CD8-positive, alpha-beta memory T cell (primary cell): ENCODE measurements at places on chromosomes 5 and 9.

DNA sequence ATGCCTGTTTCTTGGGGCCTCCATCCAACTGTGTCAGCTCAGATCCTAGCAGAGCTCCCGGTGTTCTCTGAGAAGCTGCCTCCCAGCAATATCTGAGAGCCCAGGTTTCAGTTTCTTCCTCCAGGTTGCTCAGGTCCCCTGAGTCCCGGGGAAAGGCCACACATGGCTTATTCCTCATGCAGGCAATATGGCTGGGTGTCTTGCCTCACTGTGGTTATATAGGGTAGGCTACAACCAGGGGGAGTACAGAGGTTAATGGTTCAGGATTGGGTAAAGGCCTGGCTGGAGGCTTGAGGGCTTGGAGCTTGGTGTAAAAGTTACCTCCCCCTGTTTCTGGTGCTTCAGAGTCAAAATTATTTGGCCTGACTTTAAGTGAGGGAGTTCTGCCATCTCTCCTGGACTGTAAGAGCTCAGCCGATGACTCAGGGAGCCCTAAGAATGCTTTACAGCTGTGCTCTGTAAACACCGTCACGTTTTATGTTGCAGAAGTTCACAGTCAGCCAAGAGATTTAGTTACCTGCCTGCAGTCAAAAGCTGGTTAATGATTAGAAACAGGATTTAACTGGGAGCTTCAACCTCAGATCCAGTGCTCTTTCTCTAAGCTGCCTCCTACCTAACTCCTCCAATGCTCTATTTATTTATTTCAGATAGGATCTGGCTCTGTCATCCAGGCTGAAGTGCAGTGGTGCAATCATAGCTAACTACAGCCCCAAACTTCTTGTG, 24.3 kb upstream of the UBAP2 start:
- H3K27ac ChIP-seq: no peak overlapping the region
- no peaks in the 10 kb centered on the region for H3K27me3 ChIP-seq
- H3K4me3 ChIP-seq: no peak overlapping the region
- no peak for DNase-seq
- no peaks in the 10 kb centered on the region for H3K4me1 ChIP-seq

- no peaks in the 10 kb centered on the region for H3K4me1 ChIP-seq
- H3K27me3 ChIP-seq: no peaks in the 10 kb centered on the region
- H3K36me3 ChIP-seq: no peaks in the 10 kb centered on the region
- H3K27ac ChIP-seq: no peak overlapping the region
- DNase-seq: no peak
Measured at GRCh38 chr9:70121818-70122436, 78.3 kb downstream of the MAMDC2 start.

GRCh38 chr5:100519075-100519474, 16.1 kb upstream of the FAM174A start:
- no peak overlapping the region for H3K4me3 ChIP-seq
- no peak overlapping the region for H3K27ac ChIP-seq
- no peak for DNase-seq

DNA sequence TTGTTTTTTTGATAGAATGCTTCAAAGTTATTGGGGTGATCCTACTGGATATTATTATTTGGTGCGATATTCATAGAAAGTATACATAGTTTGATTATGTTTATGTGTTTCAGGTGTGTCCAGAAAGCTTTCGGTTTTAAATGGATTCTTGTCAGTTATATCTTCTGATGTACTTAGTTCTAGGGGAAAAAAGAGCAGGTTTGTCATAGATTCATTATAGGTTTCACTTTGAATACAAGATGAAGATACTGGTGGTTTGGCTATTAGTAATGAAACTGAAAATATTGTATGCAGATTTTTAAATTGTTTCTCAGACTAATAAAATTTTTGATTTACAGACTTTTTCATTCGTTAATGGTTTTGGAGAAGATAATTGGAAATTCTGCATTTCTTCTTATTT, 98.9 kb downstream of the MAN2A1 start:
- DNase-seq: no peak
- peaks cover 11% of the 10 kb centered on the region for H3K36me3 ChIP-seq
- no peaks in the 10 kb centered on the region for H3K27me3 ChIP-seq
- no peaks in the 10 kb centered on the region for H3K4me1 ChIP-seq
- H3K4me3 ChIP-seq: no peak overlapping the region
- no peak overlapping the region for H3K27ac ChIP-seq

DNA sequence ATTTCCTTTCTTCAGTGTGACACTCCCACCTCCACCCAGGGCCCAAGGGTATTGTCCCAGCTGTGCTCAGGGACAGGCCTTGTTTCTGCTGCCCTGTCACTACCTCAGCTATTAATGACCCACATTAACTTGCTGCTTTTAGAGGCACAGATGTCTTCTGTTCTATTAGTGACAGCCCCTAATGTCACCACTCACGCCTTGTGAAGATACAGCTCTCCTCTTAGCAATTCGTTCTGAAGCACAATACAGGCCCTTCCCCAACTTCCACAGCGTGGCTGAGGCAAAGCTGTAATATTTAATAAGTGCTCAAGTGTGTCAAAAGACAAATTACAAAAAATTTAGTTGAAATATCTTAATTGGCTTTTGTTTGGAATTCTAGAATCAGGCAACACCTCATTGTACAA, 44.7 kb upstream of the HMGCS1 start:
- no peak overlapping the region for H3K4me3 ChIP-seq
- H3K27ac ChIP-seq: no peak overlapping the region
- H3K36me3 ChIP-seq: no peaks in the 10 kb centered on the region

DNA sequence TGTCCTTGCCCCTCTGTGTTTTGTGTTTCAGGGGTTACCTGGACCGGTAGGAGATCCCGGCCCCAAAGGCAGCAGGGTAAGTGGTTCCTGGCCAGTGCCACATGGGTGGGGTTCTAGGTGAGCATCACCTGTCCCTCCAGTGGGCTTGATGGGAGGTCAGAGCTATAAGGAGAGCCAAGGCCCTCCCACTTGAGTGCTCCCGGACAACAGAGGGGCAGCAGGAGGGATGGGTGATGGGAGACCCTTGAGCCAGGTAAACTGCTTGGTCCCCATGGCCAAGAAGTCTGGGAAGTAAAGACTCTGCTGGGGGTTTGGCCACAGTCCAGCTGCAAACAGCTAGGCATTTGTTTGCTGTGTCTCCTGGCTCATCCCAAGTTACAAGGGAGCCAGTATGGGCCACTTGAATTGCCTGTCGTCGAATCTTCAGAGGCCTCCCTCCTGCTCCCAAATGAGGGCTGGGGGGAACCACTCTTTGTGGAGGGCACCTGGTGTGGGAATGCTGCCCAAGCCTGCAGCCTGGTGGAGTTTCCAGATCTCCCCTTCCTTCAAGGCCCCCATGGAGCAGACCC, 51.0 kb downstream of the COL27A1 start:
- no peaks in the 10 kb centered on the region for H3K36me3 ChIP-seq
- H3K27me3 ChIP-seq: no peaks in the 10 kb centered on the region
- H3K4me3 ChIP-seq: no peak overlapping the region
- no peaks in the 10 kb centered on the region for H3K4me1 ChIP-seq

DNA sequence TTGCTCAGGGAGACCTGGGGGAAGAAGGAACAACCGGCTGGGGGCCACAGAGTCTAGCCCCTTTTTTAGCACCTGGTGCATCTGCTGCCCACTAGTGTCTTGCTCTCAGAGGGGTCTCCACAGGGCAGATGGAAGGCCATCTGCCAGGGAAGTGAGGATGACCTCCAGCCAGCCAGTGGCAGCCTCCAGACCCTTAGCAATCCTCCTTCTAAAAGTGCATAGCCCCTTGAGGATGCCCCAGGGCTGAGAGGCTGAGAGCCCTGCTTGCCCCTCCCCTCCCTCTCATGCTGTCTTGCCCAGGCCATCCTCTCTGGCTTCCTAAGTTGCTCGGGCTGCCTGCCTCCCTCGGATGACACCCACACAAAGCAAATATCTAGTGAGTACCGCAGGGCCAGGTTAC, 81.5 kb upstream of the PANK3 start:
- no peaks in the 10 kb centered on the region for H3K36me3 ChIP-seq
- no peak for DNase-seq
- no peak overlapping the region for H3K4me3 ChIP-seq
- H3K27ac ChIP-seq: no peak overlapping the region

DNA sequence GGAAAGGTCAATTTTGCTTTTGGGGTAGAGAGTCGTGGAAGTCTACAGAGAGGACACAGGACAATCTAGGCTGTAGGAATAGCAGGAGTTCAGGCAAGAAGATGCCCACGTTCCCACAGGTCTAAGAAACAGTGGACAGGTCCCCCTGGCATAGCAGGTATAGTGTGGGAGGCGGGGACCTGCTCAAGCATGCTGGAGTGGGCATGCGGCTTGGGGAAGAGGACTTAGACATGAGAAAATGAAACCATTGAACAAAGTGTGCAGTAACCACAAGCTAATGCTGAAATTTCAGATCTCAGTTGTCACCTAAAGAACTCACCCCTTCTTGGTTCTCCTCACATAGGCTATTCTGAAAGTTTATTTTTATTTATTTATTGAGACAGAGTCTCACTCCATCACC, 142.8 kb upstream of the EFNA5 start:
- H3K36me3 ChIP-seq: no peaks in the 10 kb centered on the region
- H3K4me3 ChIP-seq: no peak overlapping the region
- H3K27ac ChIP-seq: no peak overlapping the region
- no peak for DNase-seq
- no peaks in the 10 kb centered on the region for H3K27me3 ChIP-seq

DNA sequence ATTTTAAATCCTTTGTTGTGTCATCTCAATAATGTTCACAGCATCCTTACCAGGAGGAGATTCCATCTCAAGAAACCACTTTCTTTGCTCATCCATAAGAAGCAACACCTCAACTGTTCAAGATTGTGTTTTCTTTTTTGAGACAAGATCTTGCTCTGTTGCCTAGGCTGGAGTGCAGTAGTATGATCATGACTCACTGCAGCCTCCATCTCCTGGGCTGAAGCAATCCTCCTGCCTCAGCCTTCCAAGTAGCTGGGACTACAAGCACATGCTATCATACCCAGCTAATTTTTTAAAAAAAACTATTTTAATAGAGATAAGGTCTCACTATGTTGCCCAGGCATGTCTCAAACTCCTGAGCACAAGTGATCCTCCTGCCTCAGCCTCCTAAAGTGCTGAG, 60.0 kb downstream of the ABHD17B start:
- H3K4me3 ChIP-seq: no peak overlapping the region
- H3K27ac ChIP-seq: no peak overlapping the region
- H3K36me3 ChIP-seq: no peaks in the 10 kb centered on the region
- no peaks in the 10 kb centered on the region for H3K4me1 ChIP-seq
- DNase-seq: no peak
- no peaks in the 10 kb centered on the region for H3K27me3 ChIP-seq

GRCh38 chr5:157475432-157475831, 15.4 kb downstream of the NIPAL4 start:
- no peak overlapping the region for H3K4me3 ChIP-seq
- H3K4me1 ChIP-seq: no peaks in the 10 kb centered on the region
- no peaks in the 10 kb centered on the region for H3K36me3 ChIP-seq
- H3K27ac ChIP-seq: no peak overlapping the region
- no peak for DNase-seq
- H3K27me3 ChIP-seq: no peaks in the 10 kb centered on the region

GRCh38 chr9:16099732-16100536, 547.1 kb downstream of the CCDC171 start:
- no peaks in the 10 kb centered on the region for H3K4me1 ChIP-seq
- no peak for DNase-seq
- no peak overlapping the region for H3K27ac ChIP-seq
- H3K27me3 ChIP-seq: no peaks in the 10 kb centered on the region
- no peaks in the 10 kb centered on the region for H3K36me3 ChIP-seq

DNA sequence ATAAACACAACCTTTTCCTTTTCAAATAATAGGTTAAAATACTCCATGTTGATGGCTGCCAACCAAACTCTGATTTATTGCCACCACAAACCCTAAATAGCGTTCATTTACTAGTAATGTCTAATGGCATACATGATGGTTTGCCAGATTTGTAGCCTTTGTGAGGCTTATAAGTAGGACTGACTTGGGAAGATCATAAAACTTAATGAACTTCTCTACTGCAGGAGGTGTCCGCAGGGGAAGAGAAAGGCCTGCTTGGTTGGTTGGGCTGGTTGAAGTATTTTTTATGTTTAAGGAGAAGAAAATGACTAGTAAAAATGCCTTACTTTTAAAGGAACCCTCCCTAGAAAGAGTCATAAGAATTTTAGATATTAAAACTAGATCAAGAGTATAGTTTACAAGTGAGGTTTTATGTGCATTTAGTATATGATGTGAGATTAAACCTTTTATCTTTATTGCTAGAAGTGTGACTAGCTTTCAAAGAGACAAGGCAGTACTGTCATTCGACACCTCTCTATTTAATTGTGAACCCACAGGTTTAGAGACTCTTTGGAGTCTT, 5.0 kb downstream of the PBX3 start:
- peaks cover 17% of the 10 kb centered on the region for H3K4me1 ChIP-seq
- DNase-seq: no peak
- H3K27me3 ChIP-seq: no peaks in the 10 kb centered on the region
- H3K27ac ChIP-seq: no peak overlapping the region

DNA sequence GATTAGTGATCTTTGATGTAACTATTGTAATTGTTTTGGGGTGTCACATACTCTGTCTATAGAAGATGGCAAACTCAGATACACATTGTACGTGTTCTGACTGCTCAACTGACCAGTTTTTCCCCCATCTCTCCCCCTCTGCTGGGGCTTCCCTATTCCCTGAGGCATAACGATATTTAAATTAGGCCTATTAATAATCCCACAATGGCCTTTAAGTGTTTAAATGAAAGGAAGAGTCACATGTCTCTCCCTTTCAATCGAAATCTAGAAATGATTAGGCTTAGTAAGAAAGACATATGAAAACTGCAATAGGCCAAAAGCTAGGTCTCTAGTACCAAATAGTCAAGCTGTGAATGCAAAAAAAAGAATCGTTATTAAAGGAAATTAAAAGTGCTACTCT, 265.6 kb downstream of the TMEM232 start:
- DNase-seq: no peak
- H3K4me1 ChIP-seq: no peaks in the 10 kb centered on the region
- H3K36me3 ChIP-seq: no peaks in the 10 kb centered on the region
- H3K27ac ChIP-seq: no peak overlapping the region
- H3K4me3 ChIP-seq: no peak overlapping the region

DNA sequence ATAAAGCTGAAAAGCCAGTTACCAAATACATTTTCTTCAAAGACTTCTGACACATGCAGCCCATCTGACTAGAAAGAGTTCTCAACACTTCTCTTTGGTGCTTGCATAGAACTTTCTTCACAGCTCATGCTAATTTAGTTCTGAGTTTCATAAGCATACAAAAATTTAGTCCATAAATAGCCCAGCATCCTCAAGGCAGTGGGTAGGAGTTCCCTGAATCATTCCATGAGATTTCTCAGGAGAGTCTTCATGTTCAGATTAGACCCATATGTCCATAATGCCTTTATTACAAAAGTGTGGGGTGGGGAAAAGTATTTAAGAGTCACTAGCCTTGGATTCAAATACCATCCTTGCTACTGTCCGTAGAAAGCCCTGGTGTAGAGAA, 290.2 kb upstream of the RGMB start:
- no peak overlapping the region for H3K27ac ChIP-seq
- no peaks in the 10 kb centered on the region for H3K27me3 ChIP-seq
- no peaks in the 10 kb centered on the region for H3K36me3 ChIP-seq
- no peaks in the 10 kb centered on the region for H3K4me1 ChIP-seq
- no peak overlapping the region for H3K4me3 ChIP-seq
